Stomach (tissue), 19 donors: ENCODE measurements at places on chromosomes 13 and 19. TPM values are rescaled to one million over a fixed set of nuclear protein-coding genes. Genes with fewer than 3 reads are reported as not detected.
A peak's percentile ranks its signal among the peaks of the same experiment; 100 is the strongest.

GRCh38 chr13:74316547-74316946 lies 182.3 kb upstream of the KLF12 start:
- peak; percentile 20 for DNase-seq

DNA sequence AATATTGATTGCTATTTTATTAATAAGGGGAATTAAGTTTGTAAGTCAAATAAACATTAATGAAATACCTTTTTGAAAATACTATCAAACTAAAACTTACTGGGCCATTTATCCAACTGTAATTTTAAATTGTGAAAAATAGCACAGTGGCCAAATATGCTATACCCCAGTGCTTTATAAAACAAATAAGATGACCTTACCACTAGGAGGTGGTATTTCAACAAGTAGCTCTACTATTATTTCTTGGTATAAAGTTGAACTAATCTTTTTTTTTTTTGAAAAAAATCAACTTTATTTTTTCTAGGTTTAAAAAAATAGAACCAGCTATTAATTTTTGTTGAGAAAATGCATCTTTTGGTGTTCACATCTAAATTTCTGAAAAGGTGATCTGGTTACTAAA lies 14.7 kb downstream of the LACC1 start:
- DNase-seq = no peak

DNA sequence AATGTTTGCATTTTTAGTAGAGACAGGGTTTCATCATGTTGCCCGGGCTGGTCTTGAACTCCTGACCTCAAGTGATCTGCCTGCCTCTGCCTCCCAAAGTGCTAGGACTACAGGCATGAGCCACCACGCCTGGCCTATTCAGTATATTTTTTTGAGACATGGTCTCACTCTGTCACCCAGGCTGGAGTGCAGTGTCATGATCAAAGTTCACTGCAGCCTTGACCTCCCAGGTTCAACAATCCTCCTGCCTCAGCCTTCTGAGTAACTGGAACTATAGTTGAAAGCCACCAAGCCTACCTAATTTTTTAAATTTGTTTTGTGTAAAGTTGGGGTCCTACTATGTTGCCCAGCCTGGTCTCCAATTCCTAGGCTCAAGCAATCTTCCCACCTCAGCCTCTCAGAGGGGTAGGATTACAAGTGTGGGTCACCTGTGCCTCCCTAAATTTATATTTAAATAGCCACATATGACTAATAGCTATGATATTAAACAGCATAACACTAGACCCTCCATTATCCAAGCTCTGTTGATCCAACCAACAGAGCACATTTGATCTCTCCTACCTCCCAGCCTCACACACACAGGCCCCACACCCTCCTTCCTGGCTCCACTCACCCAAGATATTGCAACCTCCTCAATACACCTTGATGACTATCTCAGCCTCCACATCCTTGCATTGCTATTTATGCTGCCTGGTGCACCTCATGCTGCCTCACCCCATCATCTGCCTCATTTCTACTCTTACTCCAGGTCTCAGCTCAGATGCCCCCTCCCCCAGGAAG lies 2.1 kb upstream of the CEACAM19 start:
- no peak for DNase-seq

DNA sequence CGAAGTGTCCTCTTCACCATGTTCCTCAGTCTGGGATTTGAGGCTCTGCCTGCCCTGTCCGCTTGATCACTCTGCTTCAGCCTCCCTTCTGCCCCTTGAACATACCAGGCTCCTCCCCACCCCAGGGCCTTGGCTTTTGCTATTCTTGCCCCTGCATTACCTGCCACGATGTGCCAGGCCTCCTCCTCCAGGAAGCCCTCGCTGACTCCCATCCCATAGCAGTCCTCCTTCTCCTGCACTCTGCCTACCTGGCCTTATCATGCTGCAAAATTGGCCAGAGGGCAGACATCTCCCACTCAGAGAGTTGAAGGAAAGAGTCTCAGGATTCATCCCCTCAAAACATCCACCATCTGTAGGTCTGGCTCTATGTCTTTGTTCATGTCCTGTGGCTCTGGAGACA lies 2.2 kb downstream of the YJEFN3 start:
- no peak for DNase-seq

DNA sequence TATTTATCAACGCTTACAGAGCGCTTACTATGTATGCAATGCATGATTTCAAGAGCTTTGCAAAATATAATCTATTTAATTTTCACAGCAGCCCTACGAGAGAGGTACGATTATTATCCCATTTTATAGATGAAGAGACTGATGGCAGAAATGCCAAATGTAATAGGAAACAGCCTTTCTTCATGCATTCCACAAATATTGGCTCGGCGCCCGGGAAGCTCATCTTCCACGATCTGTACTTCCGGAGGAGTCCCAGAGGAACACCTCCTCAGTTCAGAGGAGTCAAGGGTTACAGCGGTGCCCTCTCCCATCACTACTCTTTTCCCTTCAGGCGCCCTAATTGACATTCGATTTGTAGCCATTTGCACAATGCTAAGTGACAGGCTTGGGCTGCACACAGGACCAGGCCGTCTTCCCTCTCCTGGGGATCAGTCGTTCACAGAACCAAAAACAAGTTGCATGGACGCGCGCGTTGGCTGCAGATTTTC lies 1.1 kb upstream of the ARHGAP35 start:
- DNase-seq = no peak

DNA sequence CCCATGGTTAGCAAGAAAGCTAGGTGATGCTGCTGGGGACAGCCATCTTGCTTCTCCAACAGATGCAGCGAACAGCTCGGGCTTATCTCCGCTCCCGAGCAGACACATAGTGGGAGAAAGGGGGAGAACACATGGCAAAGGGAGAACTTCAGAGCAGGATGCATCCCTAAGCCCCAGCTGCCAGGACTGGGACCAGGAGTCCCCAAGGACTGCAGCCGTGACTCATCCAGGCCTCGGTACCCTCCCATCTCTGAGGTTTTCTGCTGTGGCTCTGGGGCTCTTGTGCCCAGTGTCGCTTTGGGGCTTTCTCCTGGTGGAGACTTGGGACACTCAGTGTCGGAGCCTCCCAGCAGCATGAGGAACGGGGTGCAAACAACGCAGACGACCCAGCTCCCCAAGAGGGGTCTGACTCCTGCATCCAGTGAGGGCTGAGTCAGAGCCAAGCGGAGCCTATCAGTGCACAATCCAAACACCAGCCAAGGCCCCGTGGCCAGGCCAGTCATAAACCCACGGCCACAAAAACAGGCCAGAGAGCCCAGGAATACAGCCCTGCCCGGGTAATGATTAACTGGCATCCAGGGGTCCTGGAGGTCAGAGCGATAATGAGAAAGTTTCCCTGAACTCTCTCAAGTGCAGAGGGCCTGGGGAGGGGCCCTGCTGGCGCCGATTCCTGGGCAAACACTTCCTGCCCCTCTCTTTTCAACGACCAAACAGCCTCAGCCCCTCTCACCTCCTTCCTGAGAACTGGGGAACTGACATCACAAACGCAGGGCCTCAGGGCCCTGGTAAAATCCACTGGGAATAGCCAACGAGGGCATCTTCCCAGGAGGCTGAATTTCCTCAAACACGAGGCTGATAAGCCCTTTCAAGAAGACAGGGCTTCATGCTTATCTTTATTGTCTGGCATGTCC lies 202.9 kb downstream of the USP12 start:
- DNase-seq = peak; percentile 88

DNA sequence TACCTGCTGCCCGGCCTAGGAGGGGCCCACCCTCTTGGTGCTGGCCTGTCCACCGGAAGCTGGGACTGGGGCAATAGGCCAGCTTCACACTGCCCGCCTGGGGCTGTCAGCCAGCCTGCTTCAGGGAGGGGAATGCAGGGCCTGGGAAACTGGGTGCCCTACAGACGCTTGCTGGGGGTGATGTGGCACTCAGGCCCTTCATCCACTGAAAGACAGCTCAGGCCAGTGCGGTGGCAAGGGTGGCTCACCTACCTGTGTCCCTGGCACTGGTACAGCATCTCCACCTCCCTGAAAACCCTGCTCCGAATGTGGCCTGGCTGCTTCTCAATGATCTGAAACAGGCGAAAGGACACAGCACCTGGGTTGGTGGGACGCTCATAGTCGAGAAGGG lies 7.8 kb downstream of the MKNK2 start:
- DNase-seq = no peak

- DNase-seq = no peak
Observed at GRCh38 chr13:113820813-113821651, 42.8 kb downstream of the GAS6 start.

DNA sequence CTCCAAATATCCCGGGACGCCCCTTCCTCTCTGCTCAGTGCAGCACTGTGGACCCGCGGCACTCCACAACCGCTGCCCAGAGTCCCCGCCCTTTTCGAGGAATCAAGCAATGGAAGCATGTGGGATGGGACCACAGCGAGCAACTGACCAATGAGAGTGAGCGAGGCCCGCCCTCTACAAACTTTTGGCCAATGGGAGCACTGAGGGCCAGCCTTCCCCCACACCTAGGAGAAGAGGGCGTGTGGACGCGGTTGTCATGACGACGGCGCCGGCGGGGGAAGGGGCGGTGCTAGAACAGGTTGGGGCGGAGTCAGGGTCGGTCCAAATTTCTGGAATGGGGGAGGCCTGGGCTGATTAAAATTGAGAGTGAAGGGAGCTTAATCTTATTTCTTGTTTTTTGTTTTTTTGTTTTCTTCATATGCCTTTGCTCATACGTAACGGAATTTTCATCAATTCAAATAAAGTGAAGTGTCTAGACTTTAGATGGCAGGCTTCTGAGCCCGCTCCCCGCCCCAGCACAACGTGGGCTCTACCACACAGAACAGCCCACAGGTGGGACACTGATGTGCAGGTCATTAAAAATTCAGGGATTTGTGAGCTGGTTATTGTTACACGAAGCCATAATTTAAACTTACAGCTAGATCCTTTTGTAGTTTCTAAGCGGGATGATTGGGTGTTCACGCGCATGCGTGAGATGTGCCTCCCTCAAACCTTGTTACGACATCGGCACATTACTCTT lies at the start of gene DNAAF3:
DNAAF3 (minus strand) TSS at position 84 of the 739 bp plus-strand sequence. CDS start 200 bp downstream, outside the sequence.
- peak; percentile 98 for DNase-seq

- DNase-seq = peak; percentile 85
Observed at GRCh38 chr19:532561-533363, 1.2 kb downstream of the CDC34 start.

DNA sequence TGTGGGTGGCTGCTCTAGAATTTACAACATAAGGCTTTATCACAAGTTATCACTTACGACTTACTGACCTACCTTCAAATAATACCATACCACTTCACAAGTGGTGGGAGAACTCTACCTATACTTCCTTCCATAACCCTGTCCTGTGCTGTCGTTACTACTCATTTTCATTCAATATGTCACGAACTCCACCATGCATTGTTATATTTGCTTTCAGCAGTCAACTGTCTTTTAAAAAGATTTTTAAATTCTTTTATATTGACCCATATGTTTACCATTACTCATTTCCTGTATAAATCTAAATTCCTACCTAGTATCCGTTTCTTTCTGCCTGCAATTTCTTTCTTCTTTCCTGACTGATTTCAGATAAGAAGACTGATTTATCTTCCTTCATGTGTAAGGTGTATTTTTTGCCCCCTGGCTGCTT lies 200.0 kb downstream of the KLF12 start:
- DNase-seq = no peak

GRCh38 chr13:45278096-45278645 lies 62.8 kb downstream of the TPT1 start:
- DNase-seq = peak; percentile 19

DNA sequence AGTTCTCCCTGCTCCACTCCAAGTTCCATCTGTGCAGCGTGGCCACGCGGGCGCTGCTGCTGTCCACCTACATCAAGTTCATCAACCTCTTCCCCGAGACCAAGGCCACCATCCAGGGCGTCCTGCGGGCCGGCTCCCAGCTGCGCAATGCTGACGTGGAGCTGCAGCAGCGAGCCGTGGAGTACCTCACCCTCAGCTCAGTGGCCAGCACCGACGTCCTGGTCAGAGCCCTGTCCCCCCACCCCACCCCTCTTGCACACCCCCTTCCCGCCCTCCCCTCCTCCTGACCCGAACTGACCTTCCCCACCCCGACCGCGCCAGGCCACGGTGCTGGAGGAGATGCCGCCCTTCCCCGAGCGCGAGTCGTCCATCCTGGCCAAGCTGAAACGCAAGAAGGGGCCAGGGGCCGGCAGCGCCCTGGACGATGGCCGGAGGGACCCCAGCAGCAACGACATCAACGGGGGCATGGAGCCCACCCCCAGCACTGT lies 11.6 kb downstream of the FUZ start:
- DNase-seq = peak; percentile 26

DNA sequence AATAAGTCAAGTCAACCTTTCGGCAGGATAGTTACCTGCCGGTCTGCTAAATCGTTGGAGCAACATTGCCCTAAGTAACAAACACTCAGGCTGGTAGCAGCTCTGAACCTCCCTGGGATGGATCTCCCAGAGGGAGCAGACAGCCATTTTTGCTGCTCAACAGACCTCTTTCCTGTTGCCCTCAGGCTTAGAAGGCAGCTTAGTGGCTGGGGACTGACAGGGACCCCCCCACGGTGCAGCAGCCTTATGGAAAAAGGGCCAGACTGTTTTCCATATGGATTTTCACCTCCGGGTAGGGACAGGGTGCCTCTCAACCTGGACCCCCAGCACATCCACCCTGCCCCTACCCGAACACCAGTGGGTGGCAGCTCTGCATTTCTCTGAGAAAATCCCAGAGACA lies 49.7 kb downstream of the UBL3 start:
- no peak for DNase-seq

DNA sequence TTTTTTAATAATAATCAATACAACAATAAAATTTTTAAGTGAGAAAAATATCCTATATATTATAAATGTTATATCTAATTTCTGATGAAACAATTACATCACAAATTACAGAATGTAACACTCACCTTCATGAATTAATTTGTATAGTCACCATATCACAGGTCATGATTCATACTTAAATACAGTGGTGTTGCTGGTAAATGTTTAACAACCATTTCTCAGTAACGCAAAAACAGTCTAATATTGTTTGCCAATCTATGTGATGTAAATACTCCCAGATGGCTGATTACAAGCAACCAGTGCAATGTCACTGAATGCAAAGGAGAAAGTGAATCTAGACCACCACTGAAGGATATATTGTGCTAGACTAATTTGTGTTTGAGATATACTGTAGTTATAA lies 97.5 kb downstream of the DIAPH3 start:
- DNase-seq = no peak

DNA sequence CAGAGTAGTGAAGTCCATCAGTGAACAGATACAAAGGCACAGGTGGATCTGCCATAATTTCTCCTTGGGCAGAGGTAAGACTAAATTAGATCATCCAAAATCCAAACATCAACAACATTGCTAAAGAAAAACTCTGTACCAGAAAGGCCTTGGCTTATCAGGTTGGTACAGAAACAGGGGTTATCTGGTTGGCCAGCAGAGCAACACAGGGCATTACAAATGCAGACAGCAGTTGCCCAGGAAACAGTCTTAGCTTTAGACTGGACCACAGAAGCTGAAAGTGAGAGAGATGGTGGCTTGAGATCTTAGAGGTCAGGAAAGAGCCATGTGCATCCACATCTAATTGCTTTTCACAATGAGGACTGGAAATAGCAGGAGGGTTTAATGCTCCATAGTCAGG lies 26.6 kb upstream of the DGKH start:
- DNase-seq = no peak

Gene ADGRE3
- not detected for total RNA-seq

Gene GPR12
- total RNA-seq = not detected

Gene FGF14
- 2.3 TPM for total RNA-seq

Gene CYP4F2
- total RNA-seq = not detected

Gene FUT2
- total RNA-seq = 23.2 TPM

Gene CYP2B6
- not detected for total RNA-seq

Gene USHBP1
- not detected for total RNA-seq

Gene RNF225
- total RNA-seq = not detected

Gene PSG1
- total RNA-seq = not detected

Gene CGB2
- not detected for total RNA-seq

Gene CYP2S1
- total RNA-seq = 39.7 TPM

Gene VSTM2B
- total RNA-seq = not detected
